ENCODE measurements at places on chromosomes 7 and 10.

DNA sequence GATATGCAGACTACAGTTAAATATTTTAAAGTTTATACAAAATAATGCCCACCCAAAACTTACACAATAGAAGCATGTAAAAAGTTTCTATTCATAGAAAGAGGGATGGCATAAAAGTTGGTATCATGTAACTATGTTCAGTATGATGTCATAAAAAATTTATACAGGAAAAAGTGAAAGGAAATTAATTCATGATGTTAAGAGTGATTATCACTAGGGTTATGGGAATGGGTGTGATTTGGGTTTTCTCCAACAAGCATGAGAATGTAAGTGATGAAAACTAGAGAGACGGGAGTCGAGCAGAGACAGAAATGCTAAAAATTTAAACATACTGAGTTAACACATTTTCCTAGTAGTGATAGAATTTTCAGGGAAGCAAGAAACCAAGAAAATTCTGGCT lies 52.7 kb downstream of the GDI2 start:
- no peak for DNase-seq

DNA sequence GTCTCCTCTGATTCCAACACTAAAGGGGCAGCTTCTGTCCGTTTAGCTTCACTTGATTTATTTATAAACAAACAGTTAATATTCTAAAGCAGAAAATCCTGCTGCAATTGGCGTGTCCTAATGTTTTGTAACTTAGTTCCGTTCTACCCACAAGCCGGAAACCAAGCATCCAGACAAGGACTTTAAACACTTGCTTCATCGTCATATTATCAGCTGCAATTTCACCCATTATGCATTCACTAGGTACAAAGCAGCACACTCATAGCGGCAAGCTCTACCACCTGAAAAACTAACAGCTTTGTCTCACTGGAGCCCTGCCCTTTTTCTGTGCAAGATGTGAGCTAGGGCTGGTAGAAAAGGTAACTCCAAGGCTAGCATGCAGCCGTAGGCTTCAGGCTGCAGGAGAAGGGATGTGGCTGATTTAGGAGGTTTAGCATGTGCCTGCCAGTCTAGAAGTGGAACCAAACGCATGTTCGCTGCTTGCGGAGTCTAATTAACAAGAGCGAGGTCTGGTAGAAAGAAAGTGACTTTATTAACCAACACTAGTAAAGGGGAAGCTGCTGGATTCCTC lies 43.7 kb upstream of the BPGM start:
- DNase-seq = no peak

DNA sequence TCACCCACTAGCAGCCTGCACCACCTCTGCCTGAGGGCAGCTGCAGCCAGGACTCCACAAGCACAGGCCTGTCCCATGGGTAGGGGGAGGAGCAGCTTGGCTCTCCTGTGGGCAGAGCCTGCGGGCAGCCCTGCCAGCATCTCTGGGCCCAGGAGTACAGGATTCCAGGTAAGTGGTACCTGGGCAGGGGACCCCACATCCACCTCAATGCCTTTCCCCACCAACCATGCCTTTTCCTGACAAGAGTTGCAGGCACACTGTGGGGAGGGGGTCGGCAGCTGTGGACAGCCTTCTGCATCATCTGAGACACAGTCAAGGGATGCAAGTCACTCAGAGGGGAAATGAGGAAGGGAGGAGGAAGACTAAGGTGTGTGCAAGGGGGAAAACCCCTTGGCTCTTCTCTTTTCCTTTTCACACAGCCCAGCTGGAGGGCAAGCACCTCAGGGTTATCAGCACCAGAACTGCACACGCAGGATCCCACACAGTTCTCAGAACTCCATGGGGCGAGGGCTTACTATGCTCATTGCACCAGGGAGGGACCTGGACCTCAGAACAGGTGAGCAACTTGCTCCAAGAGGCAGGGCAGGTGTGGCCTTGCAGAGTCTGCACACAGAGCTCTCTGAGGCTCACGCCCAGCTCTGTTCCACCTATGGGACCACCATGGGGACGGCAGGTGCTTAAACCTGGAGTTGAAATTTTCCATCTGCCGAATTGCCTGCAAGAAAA lies 16.5 kb upstream of the ANTXRL start:
- DNase-seq = peak; percentile 16

DNA sequence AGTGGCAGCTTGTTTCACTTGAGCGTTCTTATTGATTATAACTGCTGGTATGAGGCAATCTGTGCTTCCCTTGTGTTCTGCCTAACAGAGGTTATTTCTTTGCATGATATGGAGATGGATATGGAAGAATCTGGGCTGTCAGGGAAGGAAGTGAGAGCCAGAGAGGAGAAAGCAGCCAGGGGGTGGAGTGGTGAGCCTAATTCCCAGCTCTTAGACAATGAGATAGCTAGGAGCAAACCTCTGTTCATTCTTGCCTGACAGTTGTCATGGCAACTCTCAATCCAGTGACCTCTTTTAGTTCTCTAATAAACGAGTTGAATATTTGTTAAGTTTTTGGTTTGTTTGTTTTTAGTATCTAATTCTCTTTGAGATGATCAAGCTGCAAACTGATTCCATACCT lies 214.3 kb downstream of the NRG3 start:
- DNase-seq = no peak

GRCh38 chr7:94264756-94265155 lies 129.9 kb upstream of the COL1A2 start:
- DNase-seq = no peak

DNA sequence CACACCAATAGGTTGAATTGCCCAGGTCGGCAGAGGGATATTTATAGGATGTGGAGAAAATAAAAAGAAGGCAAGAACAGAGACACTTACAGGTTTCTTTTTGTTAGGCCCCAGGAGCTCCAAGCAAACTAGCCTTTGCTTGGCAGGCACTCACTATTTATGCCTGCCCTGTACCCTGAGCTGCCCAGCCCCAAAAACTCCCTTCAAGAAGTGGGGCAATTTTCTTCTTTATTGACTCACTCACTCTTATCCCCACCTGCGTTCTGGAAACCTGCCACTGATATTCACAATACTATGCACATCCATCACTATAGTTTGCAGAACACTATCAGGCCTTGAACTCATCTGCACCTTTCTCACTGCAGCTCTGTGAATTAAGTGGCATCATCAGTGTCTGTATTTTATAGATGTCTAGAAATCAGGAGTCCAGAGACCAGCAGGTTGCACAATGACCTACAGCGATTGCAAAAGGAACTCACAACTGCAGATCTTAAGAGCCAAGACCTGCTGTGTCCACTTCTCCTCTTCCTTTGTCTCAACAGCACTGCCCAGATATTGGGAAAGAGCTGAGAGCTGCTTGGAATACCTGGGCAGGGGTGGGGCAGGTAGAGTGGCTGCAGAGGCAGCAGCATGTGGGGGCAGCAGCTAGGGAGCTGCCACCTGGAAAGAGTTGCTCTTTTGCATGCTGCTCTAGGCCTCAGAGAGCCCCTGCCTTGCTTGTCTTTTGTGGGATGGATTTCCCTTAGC lies at the start of gene SFTPD:
SFTPD (minus strand) TSS at position 130 of the 747 bp plus-strand sequence. CDS start 2,446 bp downstream, outside the sequence.
- no peak for DNase-seq

GRCh38 chr7:80883154-80884025 lies 35.5 kb downstream of the SEMA3C start:
- DNase-seq = no peak

DNA sequence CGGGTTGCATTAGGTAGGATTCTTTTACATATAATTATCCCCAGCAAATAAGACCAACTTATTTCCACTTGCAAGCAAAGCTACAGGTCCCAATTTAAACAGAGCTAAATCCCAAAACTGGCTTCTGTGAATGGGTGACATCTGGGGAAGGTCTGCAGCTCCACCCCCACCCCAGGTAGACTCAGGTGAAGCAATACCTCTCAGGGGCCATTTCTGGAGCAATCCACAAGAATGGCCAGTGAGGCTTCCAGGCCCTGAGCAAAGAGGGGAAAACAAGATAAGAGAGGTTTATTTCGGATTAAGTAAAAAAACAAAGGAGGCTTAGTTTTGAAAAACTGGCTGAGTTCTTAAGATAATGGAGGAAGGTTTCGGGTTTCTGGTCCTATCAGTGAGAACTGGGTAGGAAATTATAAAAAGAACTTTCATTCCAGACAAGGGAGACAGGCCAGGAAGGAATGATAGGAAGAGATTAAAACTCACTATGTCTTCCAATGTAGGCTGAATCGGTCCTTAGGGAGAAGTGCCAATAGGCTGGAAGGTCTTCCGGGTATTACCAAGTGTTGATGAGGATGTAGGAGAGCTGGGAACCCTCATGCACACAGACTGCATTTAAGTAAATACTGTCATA lies 25.4 kb downstream of the SH3PXD2A start:
- no peak for DNase-seq

- DNase-seq = no peak
Observed at GRCh38 chr10:62573929-62574328, 199.8 kb downstream of the ZNF365 start.

DNA sequence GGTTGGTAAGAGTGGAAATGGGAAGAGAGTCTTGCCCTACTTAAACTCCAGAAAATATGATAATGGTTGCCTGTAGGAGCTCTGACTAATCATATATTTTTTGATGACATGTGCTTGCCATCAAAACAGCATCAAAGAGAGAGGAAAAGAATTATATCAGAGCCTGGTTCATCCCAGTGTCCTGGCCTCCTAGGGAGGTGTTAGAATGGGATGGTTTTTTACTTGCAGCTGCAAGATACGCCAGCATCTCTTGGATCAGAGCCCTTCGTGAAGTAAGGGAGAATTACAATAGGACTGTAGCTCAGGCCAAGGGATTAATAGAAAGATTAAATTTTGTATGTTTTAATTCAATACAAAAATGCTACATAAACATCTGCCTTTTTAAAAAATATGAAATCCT lies 177.6 kb upstream of the HDAC9 start:
- DNase-seq = no peak

- no peak for DNase-seq
Observed at GRCh38 chr7:26625286-26625685, 239.1 kb downstream of the SKAP2 start.

GRCh38 chr10:23199768-23200511 lies 7.8 kb downstream of the PTF1A start:
- DNase-seq = no peak

GRCh38 chr7:134855442-134855841 lies 76.0 kb downstream of the CALD1 start:
- DNase-seq = no peak

DNA sequence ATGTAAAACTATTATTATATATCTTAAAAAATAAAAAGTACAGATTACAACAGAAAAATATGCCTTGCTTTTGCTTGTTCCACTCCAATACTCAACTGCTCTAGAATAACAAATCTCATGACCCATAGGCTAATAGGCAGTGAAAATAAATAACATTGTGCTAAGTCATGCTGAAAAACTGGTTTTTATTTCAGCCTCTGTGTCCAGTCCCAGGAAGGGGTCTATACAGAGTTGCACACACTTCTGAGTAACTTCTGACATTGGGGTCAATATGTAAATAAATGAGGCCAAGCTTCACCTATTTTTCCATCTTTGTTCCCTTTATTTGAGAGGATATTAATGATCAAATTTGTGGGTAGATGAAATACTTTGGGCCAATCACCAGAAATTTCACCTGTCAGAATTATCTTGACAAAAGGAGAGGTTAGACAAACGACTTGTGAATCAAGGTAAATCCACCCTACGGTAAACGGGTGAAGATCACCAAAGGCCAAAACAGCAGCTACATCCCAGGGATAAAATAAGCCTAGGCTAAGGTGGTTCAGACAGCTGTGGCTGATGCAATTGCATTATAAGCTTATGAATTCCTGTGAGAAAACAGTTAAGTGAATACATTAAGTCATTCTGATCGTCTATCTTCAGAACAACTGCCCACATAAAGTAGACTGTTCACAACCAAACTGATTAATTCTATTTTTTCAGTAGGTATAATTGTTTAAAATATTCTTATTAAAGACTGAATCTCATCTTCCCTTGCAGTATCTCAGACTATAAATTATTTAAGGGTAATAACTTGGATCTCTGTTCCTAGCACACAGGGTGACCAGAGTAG lies 87.5 kb downstream of the UBE2H start:
- no peak for DNase-seq

DNA sequence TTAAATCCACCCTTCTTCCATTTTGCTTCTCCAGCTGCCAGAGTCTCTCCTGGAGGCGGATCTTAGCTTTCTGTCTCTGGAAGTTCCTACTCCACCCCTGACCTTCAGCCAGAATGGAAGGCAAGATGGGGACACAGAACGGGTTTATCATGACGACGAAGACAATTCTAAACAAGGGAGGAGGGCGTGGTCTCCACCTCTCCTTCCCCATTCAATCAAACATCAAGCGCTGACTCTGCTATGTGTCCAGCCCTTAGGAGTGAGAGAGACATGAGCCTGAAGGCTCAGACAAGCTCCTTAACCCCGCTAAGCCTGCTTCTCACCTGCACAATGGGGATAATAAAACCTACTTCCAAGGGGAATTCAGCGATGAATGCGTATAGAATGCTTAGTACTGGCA lies 3.1 kb downstream of the CYP17A1 start:
- no peak for DNase-seq

GRCh38 chr10:30080161-30080560 lies 20.8 kb upstream of the JCAD start:
- DNase-seq = no peak

- no peak for DNase-seq
Observed at GRCh38 chr7:99829524-99830160, 1.8 kb downstream of the CYP3A43 start.

DNA sequence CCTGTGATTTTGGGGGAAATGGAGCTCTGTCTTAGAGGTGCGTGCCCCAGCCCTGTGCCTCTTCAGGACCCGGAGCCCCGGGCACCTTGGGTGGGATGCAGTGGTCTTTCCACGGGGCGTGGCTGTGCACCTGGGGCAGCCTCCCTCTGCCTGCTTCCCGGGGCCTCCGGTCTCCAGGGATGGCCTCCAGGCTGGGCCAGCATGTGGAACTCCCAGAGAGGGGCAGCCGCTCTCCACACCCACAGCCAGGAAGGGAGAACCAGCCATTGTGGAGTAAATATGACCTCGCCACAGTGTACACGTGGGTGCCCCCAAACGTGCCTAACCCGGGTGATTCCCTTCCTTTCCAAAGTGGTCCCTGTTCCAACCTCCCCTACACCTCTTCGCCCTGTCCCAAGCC lies 52.6 kb downstream of the JAKMIP3 start:
- no peak for DNase-seq

GRCh38 chr10:63430091-63430998 lies 35.4 kb downstream of the JMJD1C start:
- DNase-seq = no peak

- peak; percentile 56 for DNase-seq
Observed at GRCh38 chr7:28180364-28181147, at the start of gene JAZF1. TSS of gene JAZF1 (minus strand) at chr7:28180795.

GRCh38 chr7:156162451-156162850 lies 350.2 kb upstream of the SHH start:
- no peak for DNase-seq

GRCh38 chr10:95756041-95756761 lies at the start of gene ENTPD1:
TSS of gene ENTPD1 (plus strand) at chr10:95756163. CDS start at chr10:95756240, 77 bp downstream.
- no peak for DNase-seq

DNA sequence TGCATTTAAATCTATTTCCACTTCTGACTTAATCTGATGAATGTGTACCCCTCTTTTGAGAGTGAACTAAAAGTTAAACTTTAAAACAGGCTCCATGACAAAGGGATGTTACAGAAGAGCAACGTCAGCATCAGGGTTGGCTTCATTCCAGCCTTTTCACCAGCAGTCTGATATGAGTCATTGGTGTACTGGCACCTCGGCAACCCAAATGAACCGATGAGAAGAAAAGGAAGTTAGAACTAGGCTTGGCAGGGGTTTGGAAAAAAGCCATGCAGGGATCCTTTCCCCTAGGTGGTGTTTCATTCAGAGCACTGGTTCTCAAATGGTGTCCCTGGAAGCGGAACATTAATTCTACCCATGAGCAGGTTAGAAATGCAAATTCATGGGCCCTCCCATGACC lies 53.6 kb downstream of the SEC61G start:
- DNase-seq = no peak
